NCI-H69 (cell line): ENCODE measurements at places on chromosomes 13 and 19.
A peak's percentile ranks its signal among the peaks of the same experiment; 100 is the strongest.

GRCh38 chr13:99721606-99722337 lies 220.5 kb downstream of the TM9SF2 start:
- peak; percentile 54 for DNase-seq

- DNase-seq: peak; percentile 82
Observed at GRCh38 chr13:70189981-70190380, 81.7 kb upstream of the KLHL1 start.

GRCh38 chr13:100634696-100635095 lies 39.9 kb downstream of the TMTC4 start:
- DNase-seq: peak; percentile 90

DNA sequence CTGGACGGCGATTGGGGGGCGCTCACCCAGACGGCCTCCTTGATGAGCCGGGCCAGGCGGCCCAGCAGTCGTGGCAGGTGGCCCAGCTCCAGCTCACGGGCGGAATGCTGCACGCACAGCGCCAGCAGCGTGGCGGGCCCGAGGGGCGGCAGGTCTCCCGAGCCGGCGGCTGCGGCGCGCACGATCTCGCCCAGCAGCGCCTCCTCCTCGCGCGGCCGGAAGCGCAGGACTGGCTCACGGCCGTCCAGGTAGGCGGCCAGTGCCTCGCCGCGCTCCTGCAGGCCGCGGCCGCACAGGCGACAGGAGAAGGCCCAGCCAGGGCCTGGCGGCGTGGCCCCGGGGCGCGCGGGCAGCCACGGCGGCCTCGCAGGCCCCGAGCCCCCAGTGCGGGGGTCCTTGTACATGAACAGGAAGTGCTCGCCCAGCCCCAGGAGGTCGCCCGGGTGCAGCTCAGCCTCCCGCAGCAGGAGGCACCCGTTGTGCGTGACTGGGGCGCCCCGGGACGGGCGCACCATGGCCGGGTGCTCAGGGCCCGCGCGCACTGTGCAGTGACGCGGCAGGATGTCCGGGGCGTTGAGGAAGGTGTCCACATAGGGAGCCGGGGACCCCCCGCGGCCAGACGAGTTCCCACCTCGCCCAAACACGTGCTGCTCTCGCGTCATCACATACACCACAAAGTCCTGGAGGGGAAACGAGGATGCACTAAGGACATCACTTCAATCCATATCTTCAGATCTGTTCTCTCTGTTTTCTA lies 9.6 kb upstream of the MAMSTR start:
- DNase-seq: no peak

DNA sequence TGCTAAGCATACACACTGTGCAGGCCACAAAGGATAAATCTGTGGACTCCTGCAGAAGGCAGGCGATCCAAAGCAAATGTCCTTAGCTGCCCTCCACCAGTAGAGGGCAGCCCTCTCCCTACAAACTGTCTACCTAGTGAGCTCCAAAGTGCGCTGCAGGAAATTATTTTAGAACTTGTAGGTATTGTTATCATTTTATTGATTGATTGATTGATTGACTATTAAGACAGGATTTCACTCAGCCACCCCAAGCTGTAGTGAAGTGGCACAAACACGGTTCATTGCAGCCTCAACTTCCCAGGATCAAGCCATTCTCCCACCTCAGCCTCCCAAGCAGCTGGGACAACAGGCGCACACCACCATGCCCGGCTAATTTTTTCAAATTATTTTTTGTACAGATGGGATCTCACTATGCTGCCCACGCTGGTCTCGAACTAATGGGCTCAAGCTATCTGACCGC lies 37.3 kb downstream of the RNF6 start:
- DNase-seq: peak; percentile 68

DNA sequence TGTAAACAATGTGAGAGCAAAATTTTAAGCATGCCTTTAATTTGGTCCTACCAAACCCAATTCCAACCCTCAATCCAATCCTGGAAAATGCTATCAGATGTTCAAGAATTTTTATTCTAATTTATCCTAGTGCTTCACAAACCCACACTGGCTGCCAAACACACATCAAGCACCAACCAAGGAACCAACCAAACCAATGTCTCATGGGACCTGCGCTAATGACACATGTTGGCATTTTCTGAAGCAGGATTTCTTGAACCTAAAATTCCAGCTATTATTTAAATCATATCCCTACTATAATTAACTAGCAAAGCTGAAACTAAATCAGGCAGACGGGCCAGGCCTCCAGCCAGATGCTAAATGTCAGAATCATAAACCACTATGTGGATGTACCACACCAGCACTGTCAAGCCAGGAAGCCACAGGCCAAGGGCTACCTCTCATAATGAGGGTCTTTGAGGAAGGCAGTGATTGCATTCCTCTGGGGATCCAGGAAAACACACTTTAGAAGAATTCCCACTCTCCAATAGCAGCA lies 5.8 kb downstream of the LATS2 start:
- DNase-seq: no peak

- DNase-seq: no peak
Observed at GRCh38 chr13:68982961-68983619, 1124.5 kb upstream of the ATXN8OS start.

- no peak for DNase-seq
Observed at GRCh38 chr19:12265921-12266704, 28.6 kb downstream of the ZNF44 start.

DNA sequence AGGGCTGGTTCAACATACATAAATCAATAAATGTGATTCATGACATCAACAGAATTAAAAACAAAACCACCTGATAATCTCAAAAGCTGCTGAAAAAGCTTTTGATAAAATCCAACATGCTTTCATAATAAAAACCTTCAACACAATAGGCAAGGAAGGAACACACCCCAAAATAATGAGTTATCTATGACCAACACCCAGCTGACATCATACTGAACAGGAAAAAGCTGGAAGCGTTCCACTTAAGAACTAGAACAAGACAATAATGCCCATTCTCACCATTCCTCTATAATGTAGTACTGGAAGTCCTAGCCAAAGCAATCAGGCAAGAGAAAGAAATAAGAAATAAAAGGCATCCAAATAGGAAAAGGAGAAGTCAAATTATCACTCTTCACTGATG lies 116.2 kb upstream of the FREM2 start:
- DNase-seq: no peak

GRCh38 chr13:50365408-50366391 lies 350.5 kb downstream of the KCNRG start:
- DNase-seq: peak; percentile 89

DNA sequence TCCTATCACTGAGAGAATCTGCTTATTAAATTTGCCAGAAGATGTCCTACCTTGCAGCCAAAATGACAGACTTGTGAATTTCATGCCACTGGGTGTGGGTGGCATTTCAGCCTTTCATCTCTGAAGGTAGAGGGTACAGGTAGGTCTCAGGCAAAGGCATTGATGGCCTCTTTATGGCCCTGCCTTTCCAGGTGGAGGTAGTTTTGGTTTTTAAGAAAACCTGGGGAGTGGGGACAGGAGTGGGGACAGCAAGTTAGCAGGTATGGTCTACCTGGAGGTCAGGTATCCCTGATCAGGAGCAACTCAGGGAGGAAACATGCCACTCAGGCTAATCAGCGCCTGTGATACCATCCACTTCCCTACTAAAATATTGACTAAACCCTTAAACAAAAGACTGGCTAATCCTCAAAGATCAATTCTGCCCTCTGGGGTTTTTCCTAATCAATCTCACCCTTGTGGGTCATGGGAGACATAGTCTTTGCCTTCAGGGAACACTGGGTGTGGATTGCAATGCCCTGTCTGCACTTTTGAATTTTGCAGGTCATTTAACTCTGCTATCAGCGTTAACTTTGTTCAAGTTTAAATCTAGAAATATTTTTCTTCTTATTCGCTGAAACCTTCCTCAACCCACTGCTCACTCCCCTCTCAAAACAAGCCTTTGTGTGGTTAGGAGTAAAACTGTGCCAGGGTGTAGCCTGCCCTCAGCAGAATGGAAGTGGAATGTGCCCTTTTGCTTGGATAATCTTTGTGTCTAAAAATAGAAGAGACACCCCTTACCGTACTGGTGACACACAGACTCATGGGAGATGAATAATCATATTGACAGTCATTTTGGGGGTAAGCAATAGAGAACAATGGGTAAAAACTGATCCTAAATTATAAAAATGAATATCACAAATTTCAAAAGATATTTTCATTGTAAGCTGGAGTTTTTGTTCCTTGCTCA lies 233.7 kb downstream of the COG6 start:
- no peak for DNase-seq

- DNase-seq: no peak
Observed at GRCh38 chr13:83531022-83531421, 351.3 kb downstream of the SLITRK1 start.

GRCh38 chr13:41613984-41614661 lies 156.8 kb downstream of the RGCC start:
- DNase-seq: no peak

DNA sequence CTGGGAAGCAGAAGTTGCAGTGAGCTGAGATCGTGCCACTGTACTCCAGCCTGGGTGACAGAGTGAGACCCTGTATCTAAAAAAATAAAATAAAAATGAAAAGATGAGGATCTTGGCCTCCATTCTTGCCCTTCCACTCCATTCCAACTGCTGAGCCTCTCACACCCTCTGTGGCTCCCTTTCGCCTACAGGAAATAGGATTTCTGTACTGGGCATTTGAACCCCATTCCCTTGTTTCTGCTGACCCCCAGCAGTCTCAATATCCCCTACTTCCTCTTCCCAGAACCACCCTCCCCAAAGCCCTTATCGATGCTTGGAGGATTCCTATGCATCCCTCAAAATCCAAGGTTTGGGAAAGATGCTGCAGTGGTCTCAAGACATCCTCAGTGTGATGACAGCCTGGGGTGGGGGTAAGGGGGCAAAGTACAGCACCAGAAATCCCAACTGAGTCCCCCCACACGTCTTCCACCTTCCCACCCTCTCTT lies 12.5 kb upstream of the GDF15 start:
- no peak for DNase-seq

GRCh38 chr13:91169321-91170050 lies 178.0 kb upstream of the MIR17HG start:
- no peak for DNase-seq

DNA sequence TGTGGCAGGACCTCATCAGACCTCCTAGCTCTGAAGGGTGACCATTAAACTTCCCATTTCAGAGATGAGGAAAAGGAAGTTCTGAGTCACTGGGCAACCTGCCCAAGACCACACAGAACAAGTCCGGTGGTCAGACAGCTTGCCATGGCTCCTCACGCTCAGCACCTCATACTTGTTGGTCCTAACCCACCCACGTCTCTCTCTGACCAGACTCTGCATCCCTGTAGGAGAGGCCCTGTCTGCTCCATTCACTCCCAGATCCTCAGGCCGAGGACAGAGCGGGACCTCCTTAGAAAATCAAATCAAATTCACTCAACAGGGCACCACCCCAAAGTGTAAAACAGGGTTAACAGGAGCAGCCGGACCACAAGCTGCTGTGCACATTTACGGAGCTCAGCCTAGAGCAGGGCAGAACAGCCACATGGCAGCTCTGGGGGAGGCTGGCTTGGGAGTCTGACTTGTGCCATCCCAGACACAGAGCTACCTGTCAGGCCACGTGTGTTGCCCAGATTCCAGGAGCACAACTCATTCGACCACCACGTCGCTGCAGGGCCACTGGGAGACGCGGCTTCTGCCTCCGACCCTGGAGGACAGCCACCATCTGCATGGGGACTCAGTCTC lies 1.7 kb downstream of the MIER2 start:
- DNase-seq: no peak

- no peak for DNase-seq
Observed at GRCh38 chr19:28841531-28841930, 371.4 kb downstream of the UQCRFS1 start.

GRCh38 chr13:43140985-43141384 lies 117.6 kb downstream of the DNAJC15 start:
- DNase-seq: no peak

- no peak for DNase-seq
Observed at GRCh38 chr13:84998681-84999080, 800.5 kb downstream of the SLITRK6 start.
